ENCODE measurements at places on chromosomes 16 and 17.

GRCh38 chr17:65208717-65209116 lies 71.5 kb downstream of the RGS9 start:
- DNase-seq, result no peak

DNA sequence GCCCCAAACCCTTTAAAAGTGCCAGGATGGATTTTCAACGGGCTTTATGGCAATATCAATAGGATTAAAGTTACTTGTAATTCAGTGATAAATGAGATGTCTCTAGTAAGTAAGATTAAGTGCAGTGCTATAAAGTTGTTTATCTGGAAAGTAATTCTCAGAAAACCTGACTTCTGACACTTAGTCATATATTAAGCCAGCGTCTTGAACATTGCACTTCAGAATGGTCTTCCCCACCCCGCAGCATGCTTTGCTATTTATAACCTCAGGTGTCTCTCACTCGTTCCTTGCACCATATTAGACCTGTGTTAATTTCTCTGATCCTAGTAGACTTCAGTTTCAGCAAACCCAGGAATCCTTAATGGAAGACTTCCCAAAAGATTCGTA lies 2.1 kb upstream of the MAF start:
- no peak for DNase-seq

- no peak for DNase-seq
Observed at GRCh38 chr17:58993311-58993710, 113.4 kb downstream of the TRIM37 start.

- no peak for DNase-seq
Observed at GRCh38 chr16:65122724-65123395, 997 bp upstream of the CDH11 start.

GRCh38 chr17:41478237-41478636 lies 2.7 kb downstream of the KRT35 start:
- no peak for DNase-seq

DNA sequence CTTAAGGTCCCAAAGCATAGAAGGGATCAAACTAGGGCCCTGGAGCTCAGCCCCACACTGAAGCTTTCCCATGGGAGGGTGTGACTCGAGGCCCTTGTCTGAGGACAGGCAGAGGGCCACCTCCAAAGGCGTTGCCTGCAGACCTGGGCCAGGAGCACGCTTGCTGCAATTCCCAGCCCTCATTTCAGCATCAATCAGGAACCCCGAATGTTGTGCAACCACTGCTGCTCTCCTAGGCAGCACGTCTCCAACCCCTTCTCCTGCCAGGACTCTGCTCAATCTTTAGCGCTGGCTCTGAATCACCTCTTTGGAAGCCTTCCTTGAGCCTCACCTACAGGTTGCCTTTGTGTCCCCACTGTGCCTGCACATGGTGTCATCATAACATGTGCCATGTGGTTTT lies 14.0 kb upstream of the ATP2C2 start:
- no peak for DNase-seq

Data from DMS153 (cell line).